ENCODE measurements at places on chromosomes 12 and 14.

DNA sequence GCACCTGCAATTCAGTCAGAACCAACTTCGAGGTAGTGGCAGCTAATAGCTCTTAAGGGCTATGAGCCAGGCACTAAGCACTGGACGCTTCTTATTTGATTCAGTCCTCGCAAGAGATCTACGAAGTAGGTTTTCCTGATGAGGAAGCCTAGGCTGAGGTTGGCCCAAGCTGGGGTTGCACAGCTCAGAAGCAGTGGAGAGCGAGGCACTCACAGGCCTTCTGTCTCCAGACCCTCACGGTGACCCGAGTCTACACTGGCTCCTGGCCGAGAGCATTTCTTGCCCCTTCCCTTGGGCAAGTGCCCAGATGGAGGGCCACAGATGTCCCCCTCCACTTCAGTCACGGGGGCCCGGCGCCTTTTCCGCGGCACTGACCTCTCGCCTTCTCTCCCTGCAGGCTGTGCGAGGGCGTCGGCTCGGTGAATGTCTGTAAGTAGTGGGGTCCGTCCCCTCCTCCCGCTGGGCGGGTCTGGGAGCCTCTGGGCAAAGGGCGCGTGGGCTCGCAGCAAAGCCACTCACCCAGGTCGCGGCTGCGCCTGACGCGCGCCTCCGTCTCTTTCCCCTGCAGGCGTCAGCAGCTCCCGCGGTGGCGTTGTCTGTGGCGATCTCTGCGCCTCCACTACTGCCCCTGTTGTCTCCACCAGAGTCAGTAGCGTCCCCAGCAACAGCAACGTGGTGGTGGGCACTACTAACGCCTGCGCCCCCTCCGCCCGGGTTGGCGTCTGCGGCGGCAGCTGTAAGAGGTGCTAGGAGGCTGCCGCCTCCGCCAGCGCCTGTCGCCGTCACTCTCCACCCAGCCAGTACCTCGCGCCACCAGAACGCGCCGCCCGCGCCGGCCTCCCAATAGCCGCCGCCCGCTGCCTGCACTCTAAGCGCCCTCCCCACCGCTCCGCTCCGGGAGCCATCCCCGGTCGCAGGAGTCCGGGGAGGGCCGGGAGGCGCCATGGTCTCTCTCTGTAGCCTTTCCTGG is 13.1 kb downstream of the KRT83 start:
- peak; percentile 27 for DNase-seq

- DNase-seq, result no peak
Measured at GRCh38 chr12:12673296-12673695, 22.7 kb downstream of the GPR19 start.

DNA sequence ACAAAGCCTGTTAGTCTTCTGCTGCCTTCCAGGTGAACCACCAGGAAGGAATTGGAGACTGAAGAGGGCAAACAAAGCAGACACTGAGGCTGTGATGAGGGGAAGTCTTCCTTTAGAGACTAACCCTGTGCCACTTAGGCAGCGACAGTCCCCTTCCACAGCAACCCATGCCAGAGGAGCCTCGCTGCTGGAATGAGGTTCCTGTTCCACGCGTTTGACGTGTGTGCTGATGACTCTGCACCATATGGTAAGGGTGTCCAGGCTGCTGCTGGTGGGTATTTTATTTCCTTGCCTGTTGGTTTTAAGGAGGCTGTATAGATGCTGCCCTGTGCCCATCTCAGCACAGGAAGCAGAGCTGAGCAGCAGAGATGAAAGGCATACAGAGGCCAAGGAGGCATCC is 361.9 kb upstream of the FKBP4 start:
- DNase-seq, result no peak

GRCh38 chr14:36988568-36988967 is 183.8 kb downstream of the SLC25A21 start:
- DNase-seq, result no peak

- no peak for DNase-seq
Measured at GRCh38 chr12:121273364-121273896, 23.1 kb downstream of the CAMKK2 start.

GRCh38 chr12:99140017-99140720 is 495.1 kb downstream of the APAF1 start:
- DNase-seq, result no peak

DNA sequence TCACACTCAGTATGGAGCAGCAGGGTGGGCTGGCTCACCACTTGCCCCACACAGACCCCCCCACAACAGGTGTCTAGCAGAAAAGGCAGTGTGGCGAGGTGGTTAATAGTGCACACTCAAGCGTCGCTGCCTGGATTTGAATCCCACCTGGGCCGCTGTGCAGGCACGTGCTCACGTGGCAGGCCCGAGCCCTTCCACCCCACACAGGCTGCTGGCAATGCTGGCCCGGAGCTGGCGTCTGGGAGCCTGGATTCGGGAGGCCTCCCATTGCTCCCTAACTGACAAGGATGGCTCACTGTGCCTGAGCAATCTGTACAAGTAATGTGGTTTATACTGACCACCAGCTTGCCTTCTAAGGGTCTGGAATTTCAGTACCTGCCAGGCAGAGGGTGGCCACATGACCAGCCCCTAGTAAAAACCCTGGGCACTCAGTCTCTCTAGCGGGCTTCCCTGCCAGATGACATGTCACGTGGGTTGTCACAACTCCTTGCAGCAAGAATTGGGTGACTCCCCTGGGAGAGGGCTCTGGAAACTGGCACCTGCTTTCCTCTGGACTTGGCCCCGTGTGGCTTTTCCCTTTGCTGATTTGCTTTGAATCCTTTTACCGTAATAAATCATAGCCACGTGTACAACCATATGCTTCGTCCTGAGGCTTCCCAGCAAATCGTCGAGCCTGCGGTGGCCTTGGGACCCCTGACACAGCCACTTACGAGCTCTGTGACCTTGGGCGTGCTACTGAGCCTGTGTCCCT is 72.8 kb downstream of the SCARB1 start:
- DNase-seq, result no peak

GRCh38 chr14:94367347-94368242 is 20.8 kb downstream of the SERPINA1 start:
- no peak for DNase-seq

GRCh38 chr12:77354766-77355362 is 289.5 kb upstream of the E2F7 start:
- no peak for DNase-seq

GRCh38 chr14:26415618-26416123 is 182.2 kb downstream of the NOVA1 start:
- no peak for DNase-seq

- DNase-seq, result no peak
Measured at GRCh38 chr14:79421811-79422210, 789.5 kb downstream of the DIO2 start.

DNA sequence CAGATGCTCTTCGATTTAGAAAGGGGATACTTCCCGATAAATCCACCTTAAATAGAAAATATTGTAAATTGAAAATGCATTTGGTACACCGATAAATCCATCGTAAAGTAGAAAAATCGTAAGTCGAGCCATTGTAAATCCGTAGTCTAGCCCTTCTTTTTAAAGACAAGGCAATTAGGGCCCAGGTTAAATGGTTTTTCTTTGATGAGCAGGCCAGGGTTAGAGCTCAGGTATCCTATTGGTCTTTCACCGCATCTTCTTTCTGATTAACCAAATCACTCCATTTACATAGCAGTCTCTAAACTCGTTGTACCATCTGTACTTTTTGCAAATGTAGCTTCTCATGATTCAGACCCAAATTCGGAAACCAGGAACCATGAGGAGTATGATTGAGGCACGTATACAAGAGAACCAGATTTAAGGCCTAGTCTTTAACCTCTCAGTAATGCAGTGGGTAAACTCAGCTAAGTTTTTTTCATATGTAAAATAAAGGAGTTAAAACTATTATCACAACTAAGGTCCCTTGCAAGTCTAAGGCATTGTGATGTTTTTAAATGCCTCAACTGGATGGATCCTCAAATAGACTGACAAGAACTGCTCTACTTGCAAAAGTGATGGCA is 2.2 kb upstream of the YAF2 start:
- DNase-seq, result no peak

DNA sequence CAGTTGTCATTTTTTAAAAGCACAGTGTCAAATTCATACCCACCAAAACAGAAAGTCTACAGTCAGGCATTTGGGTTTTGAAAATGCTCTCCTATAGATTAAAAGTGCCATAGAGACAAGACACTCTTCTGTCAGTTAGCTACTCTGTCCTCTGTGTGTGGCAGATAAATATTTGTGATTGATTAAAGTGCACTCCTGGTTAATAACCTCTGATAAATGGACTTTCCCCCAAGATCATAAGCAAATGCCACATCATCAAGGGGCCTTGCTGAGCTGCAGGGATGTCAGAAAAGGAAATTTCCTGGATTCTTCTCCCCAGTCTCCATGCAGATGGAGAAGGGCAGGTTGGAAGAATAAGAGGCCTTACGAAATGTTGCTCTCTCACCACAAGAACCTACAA is 1329.5 kb upstream of the TMEM132C start:
- DNase-seq, result no peak

GRCh38 chr12:77932216-77932615 is 101.5 kb downstream of the NAV3 start:
- no peak for DNase-seq

GRCh38 chr12:98483621-98484503 is 31.5 kb upstream of the TMPO start:
- DNase-seq, result no peak

GRCh38 chr12:65840793-65841670 is 16.7 kb downstream of the HMGA2 start:
- no peak for DNase-seq

DNA sequence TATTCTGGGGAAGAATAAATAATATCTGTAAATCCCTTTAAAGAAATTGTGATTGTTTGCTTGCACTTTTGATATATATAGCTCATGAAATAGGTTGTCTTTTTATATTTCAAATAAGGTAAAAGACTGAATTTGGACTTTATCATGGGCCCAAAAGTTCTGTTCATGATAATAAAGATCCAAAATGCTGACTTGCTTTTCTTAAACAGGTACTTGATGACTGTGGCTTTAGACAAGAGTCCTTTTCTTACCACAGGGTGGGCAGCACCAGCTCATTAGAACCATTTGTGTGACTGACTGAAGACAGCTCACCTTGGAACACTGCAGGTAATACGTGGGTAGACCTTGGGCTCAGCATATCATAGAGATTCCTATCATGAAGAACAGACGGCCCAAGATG is 432.6 kb downstream of the ETNK1 start:
- DNase-seq, result no peak

GRCh38 chr12:85549640-85550039 is 269.6 kb downstream of the ALX1 start:
- no peak for DNase-seq

GRCh38 chr12:9718968-9719367 is 13.9 kb downstream of the CLECL1 start:
- DNase-seq, result no peak

DNA sequence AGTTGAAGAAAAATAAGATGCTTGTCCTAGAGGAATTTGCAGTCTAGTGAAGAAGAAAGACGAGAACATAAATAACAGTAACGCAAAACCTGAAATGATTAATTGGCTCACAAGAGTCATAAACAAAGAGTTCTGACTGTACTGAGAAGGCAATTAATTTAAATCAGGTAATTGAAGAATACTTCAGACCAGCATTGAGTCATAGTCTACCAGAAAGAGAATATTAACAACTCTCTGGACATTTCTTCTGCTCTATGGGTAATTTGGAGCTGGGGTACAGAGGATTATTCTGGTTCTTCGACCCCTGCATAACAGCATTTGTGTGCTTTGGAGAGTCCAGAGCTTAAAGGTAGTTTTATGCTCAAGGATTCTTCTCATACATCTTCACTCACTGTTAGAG is 390.3 kb upstream of the DCN start:
- DNase-seq, result no peak

- DNase-seq, result no peak
Measured at GRCh38 chr12:47156167-47156736, 76.5 kb upstream of the AMIGO2 start.

GRCh38 chr12:12091071-12091470 is 20.3 kb downstream of the BCL2L14 start:
- no peak for DNase-seq

GRCh38 chr14:85948153-85948552 is 418.2 kb downstream of the FLRT2 start:
- no peak for DNase-seq

DNA sequence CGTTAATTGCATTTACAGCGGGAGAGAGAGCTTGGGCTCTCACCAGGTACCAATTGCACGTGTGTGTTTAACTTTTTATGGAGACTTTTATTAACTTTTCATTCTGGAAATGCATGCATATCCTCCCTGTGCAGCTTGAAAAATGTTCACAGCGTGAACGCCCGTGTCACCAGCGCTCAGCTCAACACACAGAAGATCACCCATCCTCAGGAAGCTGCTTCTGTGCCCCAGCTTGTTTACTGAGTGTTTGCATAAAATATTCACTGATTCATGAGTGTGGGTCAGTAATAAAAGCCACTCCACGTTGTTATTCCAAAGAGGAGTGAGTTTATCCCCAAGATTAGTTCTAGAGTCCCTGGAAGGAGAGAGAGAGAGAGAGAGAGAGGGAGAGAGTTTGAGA is 75.5 kb upstream of the FZD10 start:
- DNase-seq, result no peak

GRCh38 chr14:91396013-91396660 is 21.5 kb downstream of the CCDC88C start:
- peak; percentile 96 for DNase-seq

DNA sequence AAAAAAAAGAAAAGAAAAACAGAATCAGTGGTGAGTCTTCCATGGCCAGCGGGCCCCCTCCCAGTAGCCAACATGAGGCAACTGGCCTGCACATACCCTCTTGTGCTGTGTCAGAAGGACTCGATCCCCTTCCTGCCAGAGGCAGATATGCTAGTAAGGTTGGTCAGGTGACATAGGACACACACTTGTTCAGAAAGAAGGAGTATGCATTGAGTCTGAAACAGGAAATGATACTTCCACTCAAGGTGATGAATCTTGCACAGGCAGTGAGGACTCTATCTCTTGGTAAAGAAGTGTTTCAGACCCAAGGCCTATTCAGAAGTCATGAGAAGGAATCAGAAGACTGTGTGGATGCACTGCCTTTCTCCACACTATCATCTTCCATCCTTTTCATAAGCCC is 269.7 kb upstream of the FAR2 start:
- DNase-seq, result no peak

DNA sequence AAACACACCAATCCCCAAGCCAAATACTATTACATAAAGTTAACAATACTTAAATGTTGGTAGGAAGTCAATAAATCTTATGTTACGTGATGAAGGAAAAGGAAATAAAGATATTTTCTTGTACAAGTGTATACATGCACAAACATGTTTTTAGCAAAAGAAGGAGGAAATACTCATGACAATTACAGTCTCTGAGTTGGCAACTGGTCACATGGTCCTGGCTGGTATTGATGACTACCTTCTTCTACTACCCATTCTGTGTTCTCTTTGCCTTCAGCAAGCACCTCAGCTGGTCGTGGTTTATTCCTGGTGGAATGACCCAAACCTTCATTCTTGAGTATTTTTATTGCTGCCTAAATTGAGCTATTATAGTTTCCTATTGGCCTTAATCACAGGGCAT is 84.8 kb downstream of the PLBD1 start:
- DNase-seq, result no peak

DNA sequence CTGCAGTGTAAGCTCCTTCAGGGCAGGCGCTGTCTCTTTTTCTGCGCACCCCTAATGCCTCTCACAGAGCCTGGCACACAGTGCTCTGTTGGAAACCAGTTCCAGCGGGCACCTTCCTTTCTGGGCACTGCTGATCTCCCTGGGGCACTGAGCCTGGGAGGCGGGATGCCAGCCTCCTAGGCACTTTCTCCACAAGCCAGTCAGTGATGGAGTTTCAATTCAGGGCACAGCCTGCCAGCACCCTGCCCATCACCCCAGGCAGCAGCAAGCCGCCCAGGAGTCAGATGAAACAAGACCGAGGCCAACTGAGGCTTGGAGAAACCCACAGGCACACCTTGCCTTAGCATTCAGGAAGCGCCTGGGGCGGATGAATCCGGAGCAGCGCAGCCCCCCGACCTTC is 5.7 kb upstream of the CTDSP2 start:
- DNase-seq, result no peak

- no peak for DNase-seq
Measured at GRCh38 chr12:122891661-122892525, 4.0 kb downstream of the VPS37B start.
